GM13976 (cell line): ENCODE measurements at places on chromosomes 7 and 10.
A peak's percentile ranks its signal among the peaks of the same experiment; 100 is the strongest.

DNA sequence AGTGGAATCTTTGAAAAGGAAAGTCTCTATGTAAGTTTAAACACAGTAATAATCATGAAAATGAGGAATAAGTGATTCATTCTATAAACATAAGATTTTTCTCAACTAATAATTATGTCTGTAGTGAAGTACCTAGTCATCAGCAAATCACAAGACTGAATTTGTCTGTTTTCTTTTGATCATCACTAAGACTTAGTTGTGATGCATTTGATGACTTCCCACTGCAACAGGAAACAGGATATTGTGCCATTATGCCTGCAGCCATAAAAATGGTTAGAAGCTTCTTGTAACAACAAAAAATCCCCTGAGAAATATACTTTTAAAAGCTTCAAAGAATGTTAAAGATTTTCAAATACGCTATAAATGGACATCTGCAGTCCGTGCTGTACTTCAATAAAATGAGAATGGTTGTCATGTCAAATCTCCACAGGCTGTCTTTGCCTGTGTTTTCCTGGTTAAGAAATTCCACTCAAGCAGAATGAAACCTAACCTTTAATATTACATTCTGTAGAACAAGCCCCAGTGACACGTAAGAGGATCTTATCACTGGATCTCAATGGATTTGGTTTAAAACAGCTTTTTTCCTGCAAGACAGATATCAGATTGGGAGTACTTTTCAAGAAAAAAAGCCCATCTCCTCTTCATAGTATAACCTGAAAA is 1262.3 kb upstream of the PHF14 start:
- no peak for DNase-seq

GRCh38 chr7:48628793-48629349 is 295.5 kb upstream of the CDC14C start:
- DNase-seq, result no peak

GRCh38 chr7:155002411-155003091 is 373 bp downstream of the PAXIP1 start:
- peak; percentile 69 for DNase-seq

GRCh38 chr10:80050752-80051151 is 27.7 kb upstream of the TMEM254 start:
- DNase-seq, result no peak

GRCh38 chr7:53002389-53002788 is 33.0 kb upstream of the POM121L12 start:
- no peak for DNase-seq

DNA sequence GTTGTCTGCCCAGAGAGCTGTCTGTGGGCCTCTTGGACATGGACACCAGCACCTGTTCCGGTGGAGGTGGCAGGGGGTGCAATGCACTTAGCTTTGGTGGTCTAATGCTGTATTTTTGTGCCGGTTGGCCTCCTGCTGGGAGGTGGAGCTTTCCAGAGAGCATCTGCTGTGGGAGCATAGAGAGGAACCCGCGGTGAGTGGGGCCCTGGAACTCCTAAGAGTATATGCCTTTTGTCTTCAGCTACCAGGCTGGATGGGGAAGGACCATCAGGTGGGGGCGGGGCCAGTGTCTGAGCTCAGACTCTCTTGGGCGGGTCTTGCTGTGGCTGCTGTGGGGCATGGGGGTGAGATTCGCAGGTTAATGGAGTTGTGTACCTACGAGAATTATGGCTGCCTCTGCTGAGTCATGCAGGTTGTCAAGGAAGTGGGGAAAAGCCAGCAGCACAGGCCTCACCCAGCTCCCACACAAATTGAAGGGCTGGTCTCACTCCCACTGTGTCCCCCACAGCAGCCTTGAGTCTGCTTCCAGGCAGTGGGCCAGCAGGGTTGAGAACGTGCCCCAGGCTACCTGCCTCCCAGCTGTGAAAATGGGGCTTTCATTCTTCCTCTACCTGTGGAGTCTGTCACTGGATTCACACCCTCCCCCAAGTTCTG is 29.0 kb downstream of the JAKMIP3 start:
- DNase-seq, result no peak

DNA sequence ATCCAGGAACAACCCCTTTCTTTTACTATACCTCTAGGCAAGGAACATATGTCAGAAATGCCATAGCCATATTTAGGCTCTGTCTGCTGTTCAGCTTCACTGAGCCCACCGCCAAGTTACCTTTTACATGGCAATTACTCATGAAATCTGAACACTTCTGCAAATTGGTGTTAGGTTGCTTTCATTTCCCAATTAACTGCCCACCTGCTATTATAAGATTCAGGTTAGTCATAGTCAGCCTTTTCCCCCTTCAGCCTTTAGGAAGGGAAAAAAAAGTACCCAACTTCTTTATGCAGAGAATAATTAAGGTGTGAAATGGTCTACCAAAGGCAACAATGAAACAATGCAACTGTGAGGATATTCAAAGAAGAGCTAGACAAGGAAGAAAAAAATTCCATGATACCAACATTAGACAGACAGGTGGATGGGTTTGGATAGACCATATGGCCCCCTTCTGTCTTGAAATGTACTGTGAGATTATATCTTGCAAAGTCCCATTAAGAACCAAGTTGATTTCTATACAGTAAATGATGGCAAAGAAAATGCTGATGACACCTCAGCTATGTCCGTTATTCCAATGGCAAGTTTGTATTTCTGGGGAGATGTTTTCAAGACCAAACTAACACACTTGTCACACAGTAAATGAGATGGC is 442.1 kb upstream of the NRP1 start:
- no peak for DNase-seq
